Activated CD4-positive, alpha-beta T cell treated with anti-CD3 and anti-CD28 coated beads, Interleukin-2, Interleukin-4, amounts not matched to agents 100 ng/mL and 50 ng/mL, durations not matched to agents 16 hours and 8 hours (primary cell): ENCODE measurements at places on chromosomes 5 and 9.
A peak's percentile ranks its signal among the peaks of the same experiment; 100 is the strongest.

DNA sequence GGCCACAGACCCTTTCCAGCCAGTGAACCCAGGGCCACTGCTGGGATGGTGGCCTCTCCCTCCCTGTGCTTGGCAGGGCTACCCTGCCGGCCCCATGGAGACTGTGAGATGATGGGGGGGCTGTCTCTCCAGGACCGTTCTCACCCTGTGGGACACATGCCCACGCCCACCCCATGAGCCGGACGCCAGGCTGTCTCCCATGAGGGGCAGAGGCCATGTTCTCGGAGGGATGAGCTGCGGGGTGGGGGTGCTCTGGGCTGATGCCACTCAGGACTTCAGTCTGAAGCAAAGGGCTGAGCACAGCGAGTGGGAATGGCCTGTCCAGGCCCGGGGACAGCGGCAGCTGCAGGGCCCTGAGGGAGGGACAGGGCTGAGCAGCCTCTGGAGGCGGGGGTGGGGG is 88.9 kb downstream of the KCNT1 start:
- DNase-seq: no peak

DNA sequence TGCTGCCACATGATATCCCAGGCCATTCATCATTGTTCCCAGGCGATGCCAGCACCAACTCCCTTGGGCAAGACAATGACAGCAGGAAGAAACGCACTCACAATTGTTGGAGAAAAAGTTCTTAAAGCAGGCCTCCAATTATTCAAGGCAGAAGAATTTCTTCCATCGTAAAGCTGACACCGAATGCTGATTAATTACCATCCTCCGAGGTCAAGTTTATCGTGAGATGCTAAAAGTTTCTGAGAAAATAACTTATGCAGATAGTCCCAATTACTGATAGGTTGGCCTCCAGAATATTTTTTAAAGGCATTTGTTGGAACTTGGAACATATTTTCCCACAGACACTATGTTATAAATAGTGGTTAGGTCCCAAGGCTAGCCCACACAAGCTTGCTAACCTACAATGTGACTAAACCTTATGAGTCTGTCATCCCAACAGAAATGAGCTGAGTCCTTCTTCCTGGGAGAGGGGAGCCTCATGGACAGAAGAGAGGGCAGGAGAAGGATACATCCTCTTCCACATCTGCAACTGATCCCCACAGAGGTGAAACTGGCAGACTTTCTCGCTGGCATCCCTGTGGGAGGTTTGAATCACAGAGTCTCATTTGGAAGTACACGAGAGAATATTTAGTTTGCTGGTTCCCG is 202.4 kb upstream of the TBC1D2 start:
- no peak for DNase-seq

GRCh38 chr5:138274189-138274853 is at the start of gene GFRA3:
TSS of gene GFRA3 (minus strand) at chr5:138274621. CDS start at chr5:138274424, 197 bp downstream.
- no peak for DNase-seq

- no peak for DNase-seq
Measured at GRCh38 chr5:135272311-135272805, 126.7 kb downstream of the MACROH2A1 start.

GRCh38 chr5:98519571-98519970 is 253.9 kb upstream of the RGMB start:
- DNase-seq: no peak

DNA sequence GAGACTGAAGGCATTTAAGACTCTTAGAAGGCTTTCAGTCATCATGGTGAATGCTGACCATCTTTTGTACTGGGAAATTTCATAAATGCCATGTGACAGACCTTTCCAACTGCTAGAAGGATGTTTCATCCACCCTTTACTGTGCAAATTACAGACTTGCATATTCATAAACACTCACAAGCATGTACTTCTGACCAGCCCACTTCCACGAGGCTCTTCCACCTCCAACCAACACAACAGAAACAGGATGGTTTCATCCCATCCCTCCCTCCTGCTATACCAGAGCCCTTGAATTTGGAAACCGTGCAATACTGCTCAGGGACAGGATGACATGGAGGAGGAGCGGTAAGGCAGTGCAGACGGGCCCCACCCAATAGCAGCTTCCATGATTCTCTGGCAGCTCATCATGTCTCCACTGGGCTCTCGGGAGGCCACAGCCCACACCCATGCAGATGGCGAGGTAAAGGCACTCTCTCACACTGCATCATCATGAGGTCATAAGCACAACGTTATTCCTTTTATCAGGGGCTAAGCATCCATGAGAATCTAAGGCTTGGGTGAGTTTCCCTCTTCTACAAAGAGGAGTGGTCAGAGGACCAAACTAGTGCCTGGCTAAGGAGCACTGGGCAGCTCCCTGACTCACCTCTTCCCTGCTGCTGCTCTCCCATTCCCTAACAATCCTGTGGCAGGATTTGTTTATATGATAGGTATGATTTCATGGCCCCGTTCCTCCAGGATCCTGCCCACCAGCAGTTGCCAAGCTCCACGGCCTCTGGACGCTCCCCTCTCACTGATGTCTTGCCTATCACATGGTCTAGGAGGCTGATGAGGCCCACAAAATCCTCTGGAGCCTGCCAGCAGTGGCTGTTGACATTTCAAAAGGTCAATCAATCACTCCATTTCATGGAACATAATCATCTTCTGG is 94.4 kb upstream of the FSTL4 start:
- DNase-seq: no peak

GRCh38 chr9:119179701-119180100 is 189.5 kb downstream of the BRINP1 start:
- DNase-seq: no peak

DNA sequence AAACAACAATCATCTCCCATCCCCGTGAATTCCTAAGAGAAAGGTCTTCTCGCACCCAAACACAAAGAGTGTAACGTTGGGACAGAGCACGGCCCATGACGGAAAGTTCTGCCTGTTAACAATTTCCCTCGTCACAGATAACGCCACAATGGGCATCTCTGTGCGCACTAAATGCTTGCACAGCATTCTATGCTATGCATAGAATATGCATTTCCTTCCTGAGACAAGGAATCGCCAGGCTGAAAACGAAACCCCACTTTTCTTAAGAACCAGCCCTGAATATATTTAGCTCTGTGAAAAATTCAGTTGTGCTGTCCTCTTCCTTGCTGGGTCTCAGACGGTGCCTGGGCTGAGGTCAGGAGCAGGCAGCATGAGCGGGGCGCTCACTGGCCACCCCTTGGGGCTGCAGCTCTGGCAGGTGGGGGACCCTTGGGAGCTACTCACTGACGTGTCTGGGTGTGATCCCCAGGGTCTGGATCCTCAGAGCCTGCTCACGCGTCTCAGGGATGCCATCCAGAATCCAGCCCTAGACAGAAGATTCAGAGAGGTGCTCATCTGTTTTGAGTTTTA is 49.8 kb downstream of the AK8 start:
- no peak for DNase-seq

DNA sequence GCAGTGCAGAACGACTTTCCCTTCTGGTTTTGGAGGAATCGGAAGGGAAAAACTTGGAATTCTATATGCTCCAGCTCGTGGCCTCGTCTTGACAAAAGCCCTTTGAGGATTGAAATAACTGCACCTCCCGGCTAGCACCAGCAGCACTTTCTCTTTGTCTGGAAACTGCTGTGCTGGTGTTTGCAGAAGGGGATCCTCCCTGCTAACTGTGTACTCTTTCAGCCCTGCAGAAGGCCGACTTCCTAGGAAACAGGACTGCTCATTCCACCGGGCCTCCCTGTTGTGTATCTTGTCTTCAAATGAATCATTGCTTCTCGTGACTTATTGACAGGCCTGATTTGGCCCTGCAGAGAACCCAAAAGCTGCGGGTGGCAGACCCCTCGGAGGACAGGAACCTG is 23.6 kb downstream of the STC2 start:
- DNase-seq: no peak

DNA sequence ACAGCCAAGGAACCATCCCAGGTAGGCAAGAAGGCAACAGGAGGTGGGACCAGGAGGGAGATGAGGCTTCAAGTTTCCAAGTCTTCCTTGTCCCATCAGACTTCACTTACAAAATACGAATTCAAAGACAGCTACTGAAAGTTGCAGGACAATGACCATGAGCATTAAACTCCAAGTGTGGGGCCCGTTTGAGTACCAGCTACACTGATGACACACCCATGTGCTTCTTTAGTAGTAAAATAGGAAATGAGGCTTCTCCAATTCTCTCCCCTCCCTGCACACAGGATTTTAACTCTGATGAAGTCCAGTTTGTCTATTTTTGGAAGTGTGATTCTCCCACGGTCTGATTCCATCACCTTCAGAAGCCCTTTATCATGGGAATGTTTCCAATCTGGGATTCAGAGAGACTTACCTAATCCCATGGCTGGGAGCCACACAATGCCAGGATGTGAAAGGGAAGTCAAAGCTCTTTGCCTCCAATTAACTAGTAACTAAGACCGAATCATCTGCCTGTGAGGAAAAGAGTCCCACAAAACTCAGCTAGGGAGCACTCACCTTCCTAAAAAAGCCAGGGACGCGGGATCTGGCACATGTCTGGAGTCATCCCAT is 222.8 kb upstream of the MSX2 start:
- DNase-seq: no peak

DNA sequence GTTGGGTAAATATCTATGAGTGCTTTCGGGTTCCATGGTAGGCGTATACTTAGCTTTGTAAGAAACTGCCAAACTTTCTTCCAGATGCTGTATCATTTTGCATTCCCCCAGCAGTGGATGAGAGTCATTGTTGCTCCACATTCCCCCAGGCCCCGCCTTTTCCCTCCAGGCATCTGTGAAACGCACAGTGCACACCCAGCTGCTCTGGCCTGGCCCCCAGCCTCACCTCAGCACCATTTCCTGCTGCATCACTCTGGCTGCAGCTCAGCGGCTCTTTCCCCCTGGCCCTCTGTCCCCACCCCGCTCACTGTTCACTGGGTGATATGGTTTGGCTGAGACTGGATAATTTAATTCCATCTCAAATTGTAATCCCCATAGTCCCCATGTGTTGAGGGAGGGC is 76.6 kb upstream of the SPTLC1 start:
- no peak for DNase-seq

GRCh38 chr5:119476341-119476740 is 24.0 kb downstream of the HSD17B4 start:
- DNase-seq: no peak

GRCh38 chr5:107010060-107010459 is 660.7 kb downstream of the EFNA5 start:
- DNase-seq: no peak

DNA sequence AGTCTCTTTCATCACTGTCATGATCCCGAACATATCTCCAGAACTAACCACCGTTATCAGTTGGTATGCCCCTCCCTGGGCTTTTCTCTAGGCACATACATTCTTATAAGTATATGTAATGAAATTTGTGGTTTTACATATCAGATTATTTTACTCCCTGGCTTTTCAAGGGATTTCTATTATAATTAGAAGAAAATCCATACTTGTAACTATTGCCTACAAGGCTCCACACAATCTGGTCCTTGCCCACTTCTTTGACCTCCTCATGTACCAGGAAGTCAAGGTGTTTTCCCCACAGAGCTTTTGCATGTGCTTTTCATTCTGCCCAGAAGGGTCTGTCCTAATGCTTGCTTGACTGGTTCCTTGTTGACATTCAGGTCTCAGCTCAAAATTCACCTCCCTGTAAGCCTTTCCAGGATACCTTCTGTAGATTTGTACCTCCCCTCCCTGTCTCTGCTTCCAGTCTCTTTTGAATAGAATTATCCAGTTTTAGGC is 33.6 kb upstream of the HSD17B4 start:
- no peak for DNase-seq

DNA sequence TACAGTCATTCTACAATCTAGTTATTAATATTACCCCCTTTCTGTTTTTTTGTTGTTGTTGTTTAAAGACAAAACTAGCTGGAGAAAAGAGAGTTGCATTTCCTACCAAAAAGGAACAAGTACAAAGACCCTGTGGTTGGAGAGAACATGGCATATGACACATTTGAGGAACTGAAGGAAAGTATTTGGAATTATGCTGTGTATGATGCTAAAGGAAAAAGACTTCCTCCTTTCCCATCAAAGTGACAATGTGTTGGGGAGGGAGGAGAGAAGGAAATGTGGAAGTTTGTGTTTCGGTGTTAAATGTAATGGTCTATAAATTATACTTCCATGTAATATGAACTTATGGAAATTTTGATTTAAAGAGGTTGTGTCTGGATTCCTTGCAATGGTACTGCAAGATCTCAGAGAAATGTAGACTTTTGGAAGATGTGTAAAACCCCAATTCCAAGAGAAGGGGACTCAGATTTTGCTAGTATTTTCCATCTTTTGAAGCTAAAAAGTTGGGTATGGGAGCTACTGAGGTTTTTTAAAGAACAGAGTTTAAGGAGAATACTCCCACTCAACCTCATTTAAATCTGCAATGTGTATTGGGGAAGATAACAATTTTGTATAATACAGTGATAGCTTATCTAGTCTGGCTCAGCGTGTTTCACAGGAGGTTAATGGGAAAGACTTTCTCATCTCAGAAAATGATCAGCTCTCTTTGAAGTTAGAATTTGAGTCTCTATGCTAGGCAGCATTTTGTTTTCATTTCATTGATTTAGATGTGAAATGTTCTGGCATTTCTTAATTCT is 15.4 kb upstream of the TNFSF8 start:
- no peak for DNase-seq

DNA sequence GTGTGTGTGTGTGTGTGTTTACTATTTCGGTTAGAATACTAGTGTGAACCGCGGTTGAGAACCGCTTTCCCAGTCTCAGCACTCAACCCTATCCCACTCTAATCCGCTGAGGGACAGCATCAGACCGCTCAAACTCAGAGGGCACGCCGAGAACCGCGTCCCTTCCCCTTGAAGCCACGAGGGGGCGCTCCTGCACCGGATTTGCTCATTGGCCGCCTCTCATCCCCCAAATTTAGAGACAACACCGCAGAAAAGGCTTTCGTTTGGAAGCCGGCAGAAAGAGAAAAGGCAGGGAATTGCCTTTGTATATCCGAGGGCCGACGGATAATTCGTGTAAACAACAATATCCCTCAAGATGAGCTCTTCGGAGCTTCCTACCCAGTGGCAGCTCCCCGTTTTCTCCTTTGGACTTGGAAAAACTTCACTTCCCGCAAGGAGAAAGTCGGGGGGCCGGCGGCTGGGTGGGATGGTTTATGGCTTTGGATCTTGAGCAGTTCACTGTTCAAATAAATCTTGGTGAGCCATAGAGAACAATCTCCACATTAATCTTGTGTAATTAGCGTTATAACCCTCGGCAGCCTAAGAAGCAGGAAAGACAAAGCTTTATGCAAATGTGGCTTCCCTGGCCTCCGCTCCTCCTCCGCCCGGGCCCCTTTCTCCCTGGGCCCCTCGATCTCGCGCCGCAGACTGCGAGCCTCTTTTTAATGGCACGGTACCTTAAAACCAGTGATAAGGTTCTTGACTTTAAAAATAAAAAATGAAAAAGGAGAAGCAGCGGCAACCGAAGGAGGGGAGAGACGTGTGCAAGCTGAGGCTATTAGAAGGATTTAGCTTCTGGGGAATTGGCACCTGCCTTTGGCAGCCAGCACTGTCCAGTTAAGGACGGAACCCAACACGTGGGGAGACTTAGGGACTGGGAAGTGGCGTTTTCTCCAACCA is 296.8 kb downstream of the PARP8 start:
- DNase-seq: peak; percentile 72

- no peak for DNase-seq
Measured at GRCh38 chr9:71072587-71072986, 48.8 kb downstream of the TRPM3 start.
